Epithelial cell of alveolus of lung (primary cell): ENCODE measurements at places on chromosomes 13 and 19. TPM values are rescaled to one million over a fixed set of nuclear protein-coding genes. Genes with fewer than 3 reads are reported as not detected.

Gene ADM5
- 1.7 and 2.9 TPM in 2 replicates for total RNA-seq

Gene SYNGR4
- not detected in 2 replicates for total RNA-seq

Gene TEX101
- not detected in 2 replicates for total RNA-seq

Gene NLRP9
- not detected in 2 replicates for total RNA-seq

Gene ZNF260
- 16.4 and 25.2 TPM in 2 replicates for total RNA-seq

Gene HCST
- not detected in 2 replicates for total RNA-seq
